Activated naive CD8-positive, alpha-beta T cell treated with anti-CD3 and anti-CD28 coated beads, Interleukin-2, amount 50 U/mL, for 24 hours (primary cell): ENCODE measurements at places on chromosomes 2 and 18.

DNA sequence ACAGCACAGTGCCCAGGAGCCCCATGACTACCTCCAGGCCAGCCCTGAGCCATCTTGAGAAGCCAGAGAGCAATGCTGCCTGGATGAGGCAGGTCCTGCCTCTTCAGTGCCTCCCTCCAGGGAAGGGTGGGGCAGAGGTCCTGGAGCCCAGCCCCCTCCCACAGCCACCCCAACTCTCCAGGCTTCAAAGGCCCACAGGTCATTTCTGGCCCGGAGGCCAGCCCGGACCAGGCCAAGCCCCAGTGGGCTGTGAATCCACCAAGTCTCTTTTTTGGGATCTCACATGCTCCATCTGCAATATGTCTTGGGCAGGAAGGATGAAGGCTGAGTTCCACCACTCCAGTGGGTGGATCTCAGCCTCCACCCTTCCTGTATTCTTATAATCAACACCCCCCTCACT is 36.7 kb downstream of the SDC1 start:
- no peak for DNase-seq

GRCh38 chr2:59866436-59866835 is 687.0 kb downstream of the BCL11A start:
- DNase-seq: no peak

GRCh38 chr2:47219970-47220369 is 64.9 kb upstream of the STPG4 start:
- no peak for DNase-seq

- DNase-seq: no peak
Observed at GRCh38 chr18:31438402-31438801, 9.1 kb upstream of the DSG3 start.

GRCh38 chr2:173104156-173104555 is 28.5 kb downstream of the MAP3K20 start:
- no peak for DNase-seq

DNA sequence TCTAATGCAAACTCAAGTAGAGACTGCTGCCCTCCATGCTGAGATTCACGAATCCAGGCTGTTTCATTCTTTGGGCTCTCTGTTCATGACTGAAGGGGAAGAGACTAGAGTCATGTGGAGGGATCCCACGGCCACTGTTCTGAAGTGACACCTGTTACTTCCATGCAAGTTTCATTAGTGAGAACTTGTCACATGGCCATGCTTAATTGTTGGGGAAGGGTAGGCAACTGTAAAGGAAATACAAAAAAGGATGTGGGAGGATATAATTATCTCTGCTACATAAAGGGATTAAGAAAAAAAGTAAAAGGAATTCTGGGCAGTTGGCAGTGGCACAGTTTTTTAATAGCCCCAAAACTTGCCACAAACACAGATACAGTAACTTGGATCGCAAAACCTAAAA is 28.0 kb upstream of the PSME4 start:
- DNase-seq: no peak

GRCh38 chr2:168348076-168348475 is 100.7 kb upstream of the STK39 start:
- no peak for DNase-seq

DNA sequence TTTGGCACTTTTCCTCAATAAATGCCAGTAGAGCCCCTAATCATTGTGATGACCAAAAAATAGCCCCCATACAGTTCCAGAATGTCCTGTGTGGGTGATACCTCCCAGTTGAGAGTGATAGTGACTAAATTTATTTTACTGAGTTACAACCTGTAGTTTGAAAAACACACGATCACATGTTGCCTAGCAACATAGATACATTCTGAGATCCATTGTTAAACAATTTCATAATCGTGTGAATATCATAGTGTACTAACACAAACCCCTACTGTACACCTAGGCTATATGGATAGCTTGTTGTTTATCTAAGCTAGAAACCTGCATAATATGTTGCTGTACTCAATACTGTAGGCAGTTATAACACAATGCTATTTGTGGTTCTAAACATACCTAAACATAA is 30.6 kb downstream of the KCMF1 start:
- DNase-seq: no peak

- DNase-seq: no peak
Observed at GRCh38 chr2:181499231-181499630, 42.0 kb downstream of the ITGA4 start.

DNA sequence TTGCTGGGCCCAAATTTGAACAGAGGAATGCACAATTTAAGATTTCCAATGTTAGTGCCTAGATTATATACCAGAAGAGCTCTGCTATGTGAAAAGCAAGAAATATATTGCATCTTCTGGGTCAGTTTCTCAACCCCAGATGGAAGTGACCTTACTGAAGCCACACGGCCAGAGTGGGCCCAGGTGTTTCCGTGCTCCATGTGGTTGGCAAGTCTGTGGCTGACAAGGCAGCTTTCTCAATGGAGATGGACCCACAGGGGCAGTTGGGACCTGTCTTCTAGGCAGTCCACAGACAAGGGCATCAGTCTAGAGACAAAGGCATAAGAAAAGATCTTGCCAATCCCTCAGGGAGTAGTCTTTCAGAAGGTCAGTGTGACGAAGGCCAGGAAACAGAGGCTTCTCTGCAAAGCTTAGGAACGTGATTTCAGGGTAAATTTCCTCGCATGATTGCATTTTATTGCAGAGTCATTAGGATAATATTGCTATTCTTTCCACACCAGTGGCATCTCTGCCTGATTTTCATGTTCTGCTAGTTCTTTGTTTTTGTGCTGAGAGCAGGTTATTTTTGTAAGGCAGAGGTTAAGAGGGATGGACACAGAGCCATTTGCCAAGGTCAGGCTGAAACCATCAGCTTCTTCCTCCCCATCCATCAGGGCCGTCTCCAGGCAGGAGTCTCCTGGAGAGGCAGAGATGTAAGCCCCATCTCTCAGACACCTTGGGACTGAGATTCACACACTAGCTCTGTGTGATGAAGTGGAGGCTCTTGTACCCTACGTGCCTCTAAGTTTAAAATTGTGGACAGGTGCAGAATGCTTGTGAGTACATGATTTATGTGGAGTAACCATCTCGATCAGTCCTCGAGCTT is 202.1 kb downstream of the ANKRD30B start:
- DNase-seq: no peak

- DNase-seq: no peak
Observed at GRCh38 chr2:57075226-57075625, 891.4 kb downstream of the CCDC85A start.

DNA sequence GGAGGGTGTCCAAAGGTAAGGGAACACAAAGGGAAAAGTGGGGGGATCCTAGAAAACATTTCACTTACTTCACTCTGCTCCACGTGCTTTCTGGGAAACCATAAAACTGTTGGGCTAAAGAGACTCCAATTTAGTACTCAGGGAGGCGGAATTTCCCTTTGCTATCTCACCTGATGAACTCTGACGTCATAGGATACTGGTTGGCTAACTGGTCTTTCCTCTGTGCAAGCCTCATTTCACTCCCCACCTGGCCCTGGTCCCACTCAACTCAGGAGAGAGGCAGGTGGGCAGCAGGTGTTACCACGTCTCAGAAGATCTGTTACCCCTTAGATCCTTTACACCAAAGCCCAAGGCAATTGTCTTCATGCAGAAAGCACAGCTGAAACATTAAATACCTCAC is 51.8 kb upstream of the PMAIP1 start:
- no peak for DNase-seq

- no peak for DNase-seq
Observed at GRCh38 chr2:2507417-2507997, 176.4 kb upstream of the MYT1L start.

DNA sequence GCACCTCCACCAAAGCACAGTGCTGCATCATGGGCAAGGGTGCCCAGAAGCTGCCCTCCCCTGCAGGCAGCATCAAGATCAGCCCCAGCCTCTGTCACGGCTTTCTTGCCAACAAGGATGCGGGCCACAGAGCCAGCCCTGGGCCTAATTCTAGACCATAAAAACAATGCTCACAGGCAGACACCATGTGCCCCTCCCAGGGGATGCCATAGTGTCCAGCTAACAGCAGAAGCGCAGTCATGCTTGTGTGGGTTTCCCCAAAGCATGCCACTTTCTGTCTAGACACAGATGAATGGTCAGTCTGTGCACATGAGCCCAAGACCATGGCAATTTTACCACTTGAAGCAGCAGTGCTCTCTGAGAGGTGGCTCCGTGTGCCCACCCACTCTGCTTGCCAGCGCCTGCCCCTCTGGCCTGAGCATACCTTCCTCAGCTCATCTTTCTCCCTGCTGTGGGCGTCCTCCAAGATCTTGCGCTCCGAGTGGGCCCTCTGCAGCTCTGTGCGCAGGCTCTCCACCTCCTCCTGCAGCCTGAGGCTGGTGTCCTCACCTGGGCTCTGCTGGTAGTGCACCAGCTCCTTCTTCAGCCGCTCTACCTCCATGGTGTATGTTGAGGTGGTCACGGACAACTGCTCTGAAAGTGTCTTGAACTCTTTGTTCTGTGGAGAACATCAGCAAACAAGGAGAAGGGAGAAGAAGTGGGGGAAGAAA is 81.3 kb upstream of the ACAA2 start:
- no peak for DNase-seq

DNA sequence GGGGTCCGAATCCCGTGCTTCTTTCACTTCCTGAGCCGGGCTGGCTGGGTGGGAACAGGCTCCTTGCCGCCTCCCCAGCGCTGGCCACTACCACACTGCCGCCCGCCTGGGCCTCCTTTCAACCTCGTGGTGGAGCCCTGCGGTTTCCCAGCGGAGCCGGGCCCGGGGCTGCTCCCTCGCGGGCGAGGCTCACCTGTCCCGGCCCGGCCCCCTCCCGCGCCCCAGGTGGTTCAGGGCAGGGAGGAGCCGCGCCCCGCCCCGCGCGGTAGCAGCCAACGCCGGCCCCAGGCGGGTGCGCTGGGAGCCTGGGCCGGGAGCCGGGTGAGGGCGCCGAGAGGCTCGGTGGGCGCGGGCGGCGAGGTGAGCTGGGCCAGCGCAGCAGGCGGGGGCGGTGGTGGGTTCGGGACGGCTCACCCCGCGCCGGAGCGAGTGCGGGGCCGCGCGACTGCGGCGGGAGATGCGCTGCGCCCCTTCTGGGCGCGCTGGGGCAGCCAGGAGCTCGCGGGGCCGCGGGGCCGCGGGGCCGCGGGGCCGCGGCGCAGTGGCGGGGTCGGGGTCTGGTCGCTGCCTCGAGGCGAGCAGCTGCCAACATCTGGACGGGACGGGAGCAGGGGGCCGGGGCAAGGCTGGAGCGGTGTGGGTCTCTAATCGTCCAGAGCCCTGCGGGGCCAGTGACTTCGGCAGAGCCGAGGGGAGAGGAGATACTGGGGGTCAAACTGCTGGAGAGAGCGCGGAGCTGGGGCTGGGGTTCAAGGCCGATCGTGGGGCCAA is at the start of gene LYPD6B:
TSS of gene LYPD6B (plus strand) at position 258 of the 771 bp plus-strand sequence. CDS start 92,250 bp downstream, outside the sequence.
- no peak for DNase-seq

GRCh38 chr2:53756644-53757043 is 11.0 kb upstream of the CHAC2 start:
- DNase-seq: no peak

GRCh38 chr2:17306706-17307105 is 211.5 kb downstream of the RAD51AP2 start:
- DNase-seq: no peak

DNA sequence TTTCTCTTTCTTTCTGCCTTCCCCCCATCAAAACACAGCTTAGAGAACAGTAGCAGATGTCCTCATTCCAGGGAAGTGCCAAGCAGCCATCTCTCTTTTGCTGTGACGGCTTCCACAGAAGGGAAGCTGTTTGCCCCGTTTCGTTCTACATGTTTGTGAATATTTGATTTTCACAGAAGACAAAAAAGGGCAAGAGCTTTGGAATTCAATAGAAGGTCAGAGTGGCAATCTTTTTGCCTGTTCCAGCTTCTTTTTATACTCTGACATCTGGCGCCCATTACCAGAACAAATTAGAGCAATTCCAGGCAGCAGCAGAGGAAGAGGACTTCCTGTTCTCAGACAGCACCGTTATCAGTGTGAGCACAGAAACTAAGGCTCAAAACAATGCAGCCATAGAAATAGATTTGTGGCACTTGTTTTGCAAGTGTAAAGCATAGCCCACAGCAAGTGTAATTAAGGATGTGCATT is 79.0 kb upstream of the CDH19 start:
- DNase-seq: no peak

DNA sequence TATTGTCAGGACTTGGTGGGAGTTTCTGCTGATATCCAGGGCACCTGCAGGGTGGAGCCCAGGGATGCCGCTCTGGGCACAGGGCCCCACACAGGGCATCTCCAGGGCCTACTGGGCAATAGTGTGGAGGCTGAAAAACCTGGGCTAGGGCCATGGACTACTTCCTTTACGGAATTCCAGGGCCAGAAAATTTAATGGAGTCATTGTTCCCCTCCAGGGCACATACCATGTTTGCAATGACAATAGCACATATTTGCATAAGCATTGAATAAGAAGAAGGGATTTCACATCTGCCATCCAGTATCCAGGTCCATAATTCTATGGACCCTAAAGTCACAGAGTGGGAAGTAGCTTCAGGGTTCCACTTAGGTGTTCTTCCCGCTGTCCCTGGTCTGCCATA is 103.8 kb upstream of the TPO start:
- no peak for DNase-seq

GRCh38 chr2:172083628-172084394 is 1.5 kb upstream of the DLX1 start:
- no peak for DNase-seq

GRCh38 chr18:23228102-23229061 is 93.1 kb downstream of the CABLES1 start:
- peak; percentile 35 for DNase-seq

DNA sequence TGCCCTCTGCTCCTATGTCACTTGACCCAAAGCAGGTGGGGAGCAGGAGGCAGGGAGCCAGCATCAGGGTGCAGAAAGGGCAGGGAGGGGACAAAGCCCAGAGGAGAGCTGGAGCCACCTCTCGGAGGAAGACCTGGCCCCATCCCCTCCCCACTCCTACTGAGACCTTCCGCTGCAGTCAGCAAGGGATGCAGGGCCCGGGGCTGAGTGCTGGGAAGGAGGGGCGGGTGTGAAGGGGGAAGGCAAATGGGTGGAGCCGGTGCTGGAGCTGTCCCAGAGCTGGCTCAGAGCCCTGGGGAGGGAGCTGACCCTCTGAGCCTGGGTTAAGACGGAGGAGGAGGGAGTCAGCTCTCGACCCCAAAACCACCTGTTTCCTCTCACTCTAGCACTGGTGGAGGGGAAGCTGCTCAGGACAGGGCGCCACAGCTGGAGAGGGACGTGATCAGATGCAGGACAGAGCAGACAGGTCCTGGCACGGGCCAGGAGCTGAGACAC is 33.8 kb downstream of the HS1BP3 start:
- no peak for DNase-seq

GRCh38 chr2:43707255-43708015 is 31.2 kb upstream of the C1GALT1C1L start:
- DNase-seq: no peak

GRCh38 chr18:22694954-22695353 is 238.2 kb upstream of the RBBP8 start:
- DNase-seq: no peak
